H9 (cell line): ENCODE measurements at places on chromosomes 12 and 14. TPM values are rescaled to one million over a fixed set of nuclear protein-coding genes. Genes with fewer than 3 reads are reported as not detected.

GLS2 gene
- total RNA-seq = 15.9 and 17.0 TPM in 2 replicates

ALDH1L2 gene
- 1.9 and 2.2 TPM in 2 replicates for total RNA-seq

CD163 gene
- total RNA-seq = 0.07 and 0.09 TPM in 2 replicates

OR11H7 gene
- not detected in 2 replicates for total RNA-seq

UBC gene
- 523 and 533 TPM in 2 replicates for total RNA-seq

TEAD4 gene
- total RNA-seq = 127 and 133 TPM in 2 replicates

CD163L1 gene
- total RNA-seq = 0.18 and 0.39 TPM in 2 replicates

ZNF891 gene
- 1.7 and 2.1 TPM in 2 replicates for total RNA-seq
